Pulmonary artery endothelial cell (primary cell): ENCODE measurements at places on chromosomes 11 and 22. TPM values are rescaled to one million over a fixed set of nuclear protein-coding genes. Genes with fewer than 3 reads are reported as not detected.

DNA sequence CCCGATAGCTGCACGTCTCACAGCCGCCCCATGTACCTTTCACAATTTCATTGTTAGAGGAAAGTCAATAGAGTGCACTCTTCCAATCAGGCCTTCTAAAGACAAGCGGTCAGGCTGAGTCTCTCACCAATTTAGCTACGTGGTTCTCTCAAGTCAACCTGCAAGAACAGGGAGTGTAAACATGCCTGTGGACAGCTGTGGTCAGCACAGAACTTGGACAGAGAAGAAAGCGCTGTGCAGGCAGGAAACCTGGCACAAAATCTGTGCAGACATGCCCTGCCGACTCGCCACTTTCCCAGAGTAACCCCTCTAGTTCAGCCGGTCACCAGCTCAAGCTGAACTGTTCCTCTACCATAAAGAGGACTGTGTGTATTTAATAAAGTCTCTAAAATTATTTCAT, 39.5 kb downstream of the CHKA start:
- DNase-seq, result no peak

GRCh38 chr11:19938169-19938856, 222.0 kb downstream of the DBX1 start:
- DNase-seq, result no peak

- no peak for DNase-seq
These were observed 1.5 kb downstream of the SULT4A1 start for GRCh38 chr22:43860831-43861230.

DNA sequence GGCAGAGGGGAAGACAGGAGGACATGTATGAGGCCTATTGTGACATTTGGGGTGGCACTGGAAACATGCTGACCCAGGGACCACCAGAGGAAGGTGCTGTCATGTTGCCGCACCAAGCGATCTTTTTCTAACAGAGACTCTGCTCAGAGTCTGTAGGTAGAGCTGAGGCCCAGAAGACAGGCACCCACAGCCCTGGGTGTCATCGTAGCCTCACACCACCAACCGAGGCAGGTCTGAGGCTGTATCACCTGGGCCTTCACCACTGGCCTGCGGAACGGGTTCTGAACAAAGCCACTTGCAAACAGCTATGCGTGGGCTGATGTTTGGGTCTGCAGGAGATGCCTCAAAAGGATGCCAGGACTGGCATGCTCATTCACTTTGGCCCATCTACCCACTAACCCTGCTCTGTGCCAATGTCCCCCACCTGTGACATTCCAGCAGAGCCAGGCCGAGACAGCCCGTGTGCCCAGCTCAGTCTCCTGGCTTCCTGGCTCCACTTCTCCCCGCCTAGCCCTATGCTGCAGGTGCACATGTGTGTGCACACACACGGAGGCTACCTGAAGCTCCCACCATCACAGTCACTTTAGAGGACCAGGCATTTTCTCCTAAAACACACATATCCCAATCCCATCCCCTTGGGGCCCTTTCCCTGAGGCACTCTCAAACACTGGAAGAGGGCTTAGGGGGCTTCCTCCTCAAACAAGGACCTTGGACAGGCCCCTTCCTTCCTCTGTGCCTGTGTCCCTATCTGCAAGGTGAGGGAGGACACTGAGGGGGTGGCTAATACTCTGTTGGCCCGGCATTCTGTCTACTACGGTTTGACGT, 3.6 kb downstream of the TRIM29 start:
- no peak for DNase-seq

The STK33 gene
- total RNA-seq, result 0.11 and 0.33 TPM in 2 replicates
